Immature natural killer cell (primary cell): ENCODE measurements at places on chromosomes 7 and 10. TPM values are rescaled to one million over a fixed set of nuclear protein-coding genes. Genes with fewer than 3 reads are reported as not detected.

DNA sequence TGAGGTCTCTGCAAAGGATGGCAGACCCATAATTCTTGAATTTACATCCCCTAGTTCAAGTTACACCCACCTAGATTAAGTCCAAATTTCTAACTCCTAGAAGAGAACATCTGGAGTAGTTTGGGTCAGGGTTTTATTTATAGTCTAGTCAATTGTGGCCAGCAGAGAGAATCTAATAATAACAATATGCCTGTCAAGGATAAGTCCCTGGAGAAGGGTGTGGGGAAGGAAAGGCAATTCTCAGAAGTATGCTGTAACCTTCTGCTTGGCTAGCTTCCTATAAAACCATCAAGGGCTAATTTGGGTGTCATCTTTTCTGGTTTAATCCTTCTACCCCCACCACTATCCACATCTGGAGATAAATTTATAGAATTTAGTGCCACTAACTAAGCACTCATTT, 52.8 kb upstream of the SEMA3E start:
- DNase-seq, result no peak

The SLC39A12 gene
- not detected for polyA plus RNA-seq

GRCh38 chr7:112510001-112510742, 29.4 kb downstream of the LSMEM1 start:
- DNase-seq, result no peak

DNA sequence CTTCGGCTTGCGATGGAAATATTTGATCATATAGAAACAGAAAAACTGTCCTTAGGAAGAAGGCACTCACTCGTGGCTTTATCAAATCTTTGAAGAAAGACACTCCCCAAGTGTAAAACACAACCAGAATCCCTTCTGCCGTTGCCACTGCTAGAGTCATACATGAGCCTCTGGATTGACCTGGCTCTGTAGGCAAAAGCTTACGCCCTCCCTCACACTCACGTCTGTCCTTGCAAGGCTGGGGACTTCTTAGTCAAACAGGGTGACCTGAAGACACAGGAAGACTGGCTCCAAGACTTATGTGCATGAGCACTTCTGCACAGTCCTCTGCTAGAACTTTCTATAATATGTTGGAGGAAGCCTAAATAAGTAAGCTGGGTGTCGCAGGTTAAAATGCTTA, 135.4 kb upstream of the MDFIC start:
- DNase-seq, result no peak

GRCh38 chr7:7399707-7400106, 136.0 kb downstream of the COL28A1 start:
- no peak for DNase-seq

The BCCIP gene
- 63.6 TPM for polyA plus RNA-seq

The BAG3 gene
- 3.1 TPM for polyA plus RNA-seq
